Chondrocyte (in vitro differentiated cells): ENCODE measurements at places on chromosomes 2 and 18.
A peak's percentile ranks its signal among the peaks of the same experiment; 100 is the strongest.

DNA sequence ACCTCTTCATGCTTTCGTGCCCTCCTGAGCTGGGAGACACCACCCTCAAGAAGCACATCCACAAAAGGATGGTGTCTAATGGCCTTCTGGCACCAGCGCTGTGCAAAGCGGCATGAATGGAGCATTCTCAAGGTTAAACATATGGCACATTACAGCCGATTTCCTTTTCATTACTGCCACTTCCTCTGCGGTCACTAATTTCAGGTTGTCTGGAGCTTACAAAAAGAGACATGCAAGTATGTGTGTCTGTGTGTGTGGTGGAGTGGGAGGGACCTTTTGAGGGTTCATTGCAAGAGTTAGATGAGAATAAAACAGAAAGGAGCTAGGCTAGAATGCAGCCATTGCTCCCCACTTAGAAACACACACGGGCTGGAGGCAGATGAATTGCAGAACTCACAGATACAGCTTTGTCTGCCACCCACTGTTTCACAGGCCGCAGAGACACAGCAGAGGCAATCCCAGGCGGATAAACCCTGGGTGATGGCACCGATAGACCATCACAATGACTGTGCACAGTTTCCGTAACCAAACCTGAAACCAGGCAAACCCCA, 76.0 kb downstream of the TGIF1 start:
- peak overlapping the region; percentile 12 for H3K27ac ChIP-seq
- no peak for DNase-seq
- no peak overlapping the region for H3K4me3 ChIP-seq

GRCh38 chr2:38720613-38721241, 30.4 kb downstream of the SRSF7 start:
- H3K27ac ChIP-seq, result peak overlapping the region; percentile 46
- no peaks in the 10 kb centered on the region for H3K27me3 ChIP-seq
- H3K4me3 ChIP-seq, result no peak overlapping the region
- peaks cover 17% of the 10 kb centered on the region for H3K4me1 ChIP-seq

GRCh38 chr2:216006164-216006663, 7.1 kb downstream of the MREG start:
- no peaks in the 10 kb centered on the region for H3K27me3 ChIP-seq
- peaks cover 11% of the 10 kb centered on the region for H3K4me1 ChIP-seq
- peaks cover 3% of the 10 kb centered on the region for H3K36me3 ChIP-seq
- peak overlapping the region; percentile 5 for H3K27ac ChIP-seq

- H3K27ac ChIP-seq, result no peak overlapping the region
- H3K4me3 ChIP-seq, result no peak overlapping the region
- no peaks in the 10 kb centered on the region for H3K36me3 ChIP-seq
- H3K27me3 ChIP-seq, result no peaks in the 10 kb centered on the region
- peaks cover 10% of the 10 kb centered on the region for H3K4me1 ChIP-seq
- DNase-seq, result no peak
Measured at GRCh38 chr18:35107216-35107615, 66.0 kb downstream of the MAPRE2 start.

DNA sequence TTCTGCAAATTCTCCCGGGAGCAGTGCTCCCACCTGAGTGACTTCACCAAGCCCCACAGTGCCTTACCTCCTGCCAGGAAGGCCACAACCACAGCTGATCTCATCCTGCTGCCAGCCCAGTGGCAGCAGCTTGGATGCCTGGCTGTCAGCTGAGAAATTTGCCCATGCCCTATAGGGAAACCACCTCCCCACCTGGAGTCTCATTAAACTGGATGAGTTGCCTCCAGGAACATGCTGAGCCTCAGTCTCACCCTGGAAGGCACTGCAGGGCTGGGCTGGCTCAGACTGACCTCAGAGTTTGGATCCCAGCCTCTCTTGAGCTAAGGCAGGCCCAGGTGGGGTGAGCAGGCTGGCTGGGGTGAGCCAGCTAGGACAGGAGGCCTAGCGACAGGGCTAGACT, 23.3 kb downstream of the REEP1 start:
- H3K27me3 ChIP-seq, result peaks cover 8% of the 10 kb centered on the region
- no peaks in the 10 kb centered on the region for H3K36me3 ChIP-seq
- no peak overlapping the region for H3K4me3 ChIP-seq
- no peak for DNase-seq

GRCh38 chr2:96537734-96538486, 1.4 kb downstream of the ARID5A start:
- H3K27me3 ChIP-seq, result no peaks in the 10 kb centered on the region
- H3K4me1 ChIP-seq, result peaks cover 56% of the 10 kb centered on the region
- H3K4me3 ChIP-seq, result peak overlapping the region; percentile 89
- peaks cover 2% of the 10 kb centered on the region for H3K36me3 ChIP-seq

DNA sequence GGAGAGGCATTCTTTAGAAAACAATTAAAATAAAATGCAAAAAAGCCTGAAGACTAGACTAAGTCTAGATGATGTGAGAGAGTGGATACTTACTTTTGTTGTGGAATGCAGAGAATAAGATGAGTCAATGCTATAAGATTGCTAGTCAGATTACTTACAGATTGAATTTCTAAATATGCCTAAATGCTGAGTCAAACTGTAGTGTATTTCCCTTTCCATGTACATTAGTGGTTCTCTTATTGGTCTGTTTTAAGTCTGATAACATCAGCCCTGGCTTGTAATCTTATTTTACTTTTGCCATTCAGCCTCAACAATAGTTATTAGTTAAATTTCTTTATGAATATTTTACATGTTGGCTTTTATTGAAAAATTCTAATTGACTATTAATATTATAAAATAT, 702.7 kb downstream of the SOCS6 start:
- no peaks in the 10 kb centered on the region for H3K4me1 ChIP-seq
- H3K27me3 ChIP-seq, result no peaks in the 10 kb centered on the region
- no peak overlapping the region for H3K27ac ChIP-seq
- no peak overlapping the region for H3K4me3 ChIP-seq

- H3K27me3 ChIP-seq, result peaks cover 5% of the 10 kb centered on the region
- H3K27ac ChIP-seq, result no peak overlapping the region
- no peak for DNase-seq
- H3K36me3 ChIP-seq, result no peaks in the 10 kb centered on the region
- H3K4me1 ChIP-seq, result no peaks in the 10 kb centered on the region
Measured at GRCh38 chr2:166867874-166868514, 20.3 kb upstream of the XIRP2 start.

- H3K27ac ChIP-seq, result no peak overlapping the region
- H3K27me3 ChIP-seq, result no peaks in the 10 kb centered on the region
- no peak overlapping the region for H3K4me3 ChIP-seq
- peaks cover 17% of the 10 kb centered on the region for H3K4me1 ChIP-seq
Measured at GRCh38 chr2:72685638-72686213, 140.1 kb downstream of the EXOC6B start.

DNA sequence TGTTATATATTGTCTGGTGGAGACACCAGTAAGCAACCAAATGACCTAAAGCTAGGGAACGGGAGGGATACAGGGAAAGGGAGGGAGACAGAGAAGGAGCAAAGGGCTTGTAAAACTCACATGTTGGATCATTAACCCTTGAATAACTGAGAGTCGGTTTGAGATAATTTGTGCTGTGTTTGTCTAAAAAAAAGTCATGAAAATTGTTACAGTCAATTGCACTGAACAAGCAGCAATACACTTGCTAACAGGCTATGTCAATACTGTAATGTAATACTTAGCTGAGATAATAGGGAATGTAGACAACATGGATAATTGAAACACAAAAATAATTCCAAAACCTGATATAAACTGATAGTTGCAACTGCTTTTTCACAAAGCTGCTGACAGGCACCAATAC, 71.3 kb upstream of the ZNF521 start:
- H3K27ac ChIP-seq, result no peak overlapping the region
- peaks cover 14% of the 10 kb centered on the region for H3K4me1 ChIP-seq
- no peak for DNase-seq
- no peaks in the 10 kb centered on the region for H3K27me3 ChIP-seq

DNA sequence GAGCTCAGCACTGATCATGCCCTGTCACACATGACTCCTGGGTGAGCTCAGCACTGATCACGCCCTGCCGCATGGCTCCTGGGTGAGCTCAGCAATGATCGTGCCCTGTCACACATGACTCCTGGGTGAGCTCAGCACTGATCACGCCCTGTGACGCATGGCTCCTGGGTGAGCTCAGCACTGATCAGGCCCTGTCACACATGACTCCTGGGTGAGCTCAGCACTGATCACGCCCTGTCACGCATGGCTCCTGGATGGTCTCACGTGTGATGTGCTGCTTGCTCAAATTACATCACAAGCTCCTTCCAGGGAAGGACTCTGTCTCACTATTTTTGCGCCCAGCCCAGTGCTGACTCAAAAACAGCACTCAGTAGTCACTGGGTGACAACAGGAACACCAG, 258.0 kb downstream of the HDAC4 start:
- H3K27me3 ChIP-seq, result no peaks in the 10 kb centered on the region
- no peak overlapping the region for H3K27ac ChIP-seq
- H3K36me3 ChIP-seq, result peaks cover 7% of the 10 kb centered on the region
- DNase-seq, result peak; percentile 20

DNA sequence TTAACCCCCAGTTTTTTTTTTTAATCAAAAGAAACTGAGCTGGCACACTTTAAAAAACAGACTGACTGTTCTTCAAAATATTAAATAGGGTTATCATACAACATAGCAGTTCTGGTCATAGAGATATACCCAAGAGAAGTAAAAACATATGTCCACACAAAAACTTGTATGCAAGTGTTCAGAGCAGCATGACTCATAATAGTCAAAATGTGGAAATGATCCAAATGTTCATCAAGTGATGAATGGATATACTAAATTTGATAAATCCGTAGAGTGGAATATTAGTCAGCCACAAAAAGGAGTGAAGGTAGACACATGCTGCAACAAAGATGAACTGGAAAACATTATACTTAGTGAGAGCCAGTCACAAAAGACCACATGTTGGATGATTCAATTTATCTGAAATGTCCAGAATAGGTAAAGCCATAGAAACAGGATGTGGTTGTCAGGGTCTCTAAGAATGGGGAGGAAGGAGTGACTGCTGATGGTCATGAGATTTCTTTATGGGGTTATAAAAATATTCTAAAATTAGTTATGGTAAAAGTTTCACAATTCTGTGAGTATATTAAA, 5.1 kb downstream of the SMIM21 start:
- H3K36me3 ChIP-seq, result no peaks in the 10 kb centered on the region
- H3K4me3 ChIP-seq, result no peak overlapping the region
- no peak for DNase-seq
- H3K27me3 ChIP-seq, result peaks cover 6% of the 10 kb centered on the region

GRCh38 chr18:45467293-45467692, 148.0 kb upstream of the SLC14A2 start:
- DNase-seq, result no peak
- H3K27ac ChIP-seq, result no peak overlapping the region
- no peak overlapping the region for H3K4me3 ChIP-seq
- no peaks in the 10 kb centered on the region for H3K4me1 ChIP-seq
- H3K36me3 ChIP-seq, result no peaks in the 10 kb centered on the region

- peaks cover 33% of the 10 kb centered on the region for H3K36me3 ChIP-seq
- no peak for DNase-seq
- H3K4me3 ChIP-seq, result no peak overlapping the region
- H3K27ac ChIP-seq, result no peak overlapping the region
Measured at GRCh38 chr2:232581725-232582124, 31.2 kb downstream of the EIF4E2 start.

GRCh38 chr2:141711627-141712026, 419.2 kb downstream of the LRP1B start:
- no peaks in the 10 kb centered on the region for H3K27me3 ChIP-seq
- H3K36me3 ChIP-seq, result no peaks in the 10 kb centered on the region

GRCh38 chr2:48750128-48750739, 5.3 kb downstream of the LHCGR start:
- no peak overlapping the region for H3K4me3 ChIP-seq
- no peak for DNase-seq
- H3K4me1 ChIP-seq, result peaks cover 4% of the 10 kb centered on the region
- H3K27me3 ChIP-seq, result peaks cover 29% of the 10 kb centered on the region

DNA sequence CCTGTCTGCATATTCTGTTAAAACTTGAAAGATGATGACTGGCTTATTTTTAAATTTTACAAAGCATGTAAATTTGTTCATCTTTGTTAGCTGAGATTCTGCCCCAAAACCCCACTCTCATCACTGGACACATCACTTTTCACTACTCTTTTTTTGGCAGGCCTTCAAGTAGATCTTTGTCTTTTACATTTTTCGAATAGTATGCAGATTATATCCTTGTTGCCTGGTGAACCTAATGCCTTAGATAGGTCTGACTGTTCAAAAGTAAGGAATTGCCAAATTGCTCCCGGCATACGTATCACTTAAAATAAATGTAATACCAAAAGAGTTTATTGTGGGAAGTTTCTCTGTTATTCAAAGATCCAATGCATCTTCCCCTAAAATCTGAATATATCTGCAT, 303.3 kb downstream of the XIRP2 start:
- no peak overlapping the region for H3K4me3 ChIP-seq
- DNase-seq, result no peak
- peak overlapping the region; percentile 33 for H3K27ac ChIP-seq
- H3K36me3 ChIP-seq, result no peaks in the 10 kb centered on the region
- H3K27me3 ChIP-seq, result no peaks in the 10 kb centered on the region

DNA sequence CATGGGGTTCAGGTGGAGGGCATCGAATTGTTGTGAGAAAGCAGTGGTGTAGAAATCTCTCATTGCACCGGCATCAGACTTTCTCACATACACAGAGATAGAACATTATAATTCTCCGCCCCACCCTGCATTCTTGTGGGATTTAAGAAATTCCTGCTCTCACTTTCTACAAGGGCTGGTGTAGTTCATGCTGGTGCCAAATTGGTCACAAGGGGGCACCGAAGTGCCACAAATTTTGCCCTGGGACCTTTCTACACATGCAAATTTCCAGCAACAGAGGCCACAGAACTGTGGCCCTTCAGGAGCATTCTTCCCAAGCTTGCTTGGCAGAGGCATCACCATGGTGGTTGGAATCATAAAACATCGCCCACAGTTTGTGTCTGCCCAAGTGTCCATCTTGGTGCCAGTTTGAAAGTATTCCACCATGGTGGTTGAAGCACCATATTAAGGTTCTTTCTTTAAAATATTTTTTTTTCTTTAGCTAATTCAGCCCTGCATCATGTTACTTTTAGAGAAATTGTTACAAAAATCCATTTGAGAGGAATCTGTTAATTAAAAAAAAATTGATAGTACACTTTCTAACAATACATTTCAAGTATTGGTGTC, 521.2 kb upstream of the FANCL start:
- H3K4me1 ChIP-seq, result no peaks in the 10 kb centered on the region
- DNase-seq, result no peak
- H3K36me3 ChIP-seq, result no peaks in the 10 kb centered on the region
- H3K27me3 ChIP-seq, result peaks cover 15% of the 10 kb centered on the region

GRCh38 chr2:42086500-42086953, 38.7 kb downstream of the PKDCC start:
- H3K4me1 ChIP-seq, result peaks cover 33% of the 10 kb centered on the region
- no peaks in the 10 kb centered on the region for H3K36me3 ChIP-seq
- H3K27ac ChIP-seq, result no peak overlapping the region
- no peaks in the 10 kb centered on the region for H3K27me3 ChIP-seq
- H3K4me3 ChIP-seq, result no peak overlapping the region

GRCh38 chr2:10289891-10290290, 12.8 kb upstream of the HPCAL1 start:
- DNase-seq, result no peak
- no peaks in the 10 kb centered on the region for H3K27me3 ChIP-seq
- peaks cover 1% of the 10 kb centered on the region for H3K36me3 ChIP-seq
- no peak overlapping the region for H3K27ac ChIP-seq
- H3K4me1 ChIP-seq, result peaks cover 22% of the 10 kb centered on the region

GRCh38 chr18:1658908-1659566, 754.4 kb downstream of the ADCYAP1 start:
- H3K36me3 ChIP-seq, result no peaks in the 10 kb centered on the region
- DNase-seq, result no peak
- H3K27ac ChIP-seq, result no peak overlapping the region
